ENCODE measurements at places on chromosomes 16 and 17. TPM values are rescaled to one million over a fixed set of nuclear protein-coding genes. Genes with fewer than 3 reads are reported as not detected.

CCL16 gene
- not detected for total RNA-seq

SAMD14 gene
- 2.8 TPM for total RNA-seq

DLG4 gene
- total RNA-seq, result 18.1 TPM

TEX19 gene
- total RNA-seq, result 0.98 TPM

PLLP gene
- total RNA-seq, result not detected

RDM1 gene
- total RNA-seq, result 4.3 TPM
